CD4-positive, alpha-beta memory T cell (primary cell): ENCODE measurements at places on chromosomes 1 and 21. TPM values are rescaled to one million over a fixed set of nuclear protein-coding genes. Genes with fewer than 3 reads are reported as not detected.

DNA sequence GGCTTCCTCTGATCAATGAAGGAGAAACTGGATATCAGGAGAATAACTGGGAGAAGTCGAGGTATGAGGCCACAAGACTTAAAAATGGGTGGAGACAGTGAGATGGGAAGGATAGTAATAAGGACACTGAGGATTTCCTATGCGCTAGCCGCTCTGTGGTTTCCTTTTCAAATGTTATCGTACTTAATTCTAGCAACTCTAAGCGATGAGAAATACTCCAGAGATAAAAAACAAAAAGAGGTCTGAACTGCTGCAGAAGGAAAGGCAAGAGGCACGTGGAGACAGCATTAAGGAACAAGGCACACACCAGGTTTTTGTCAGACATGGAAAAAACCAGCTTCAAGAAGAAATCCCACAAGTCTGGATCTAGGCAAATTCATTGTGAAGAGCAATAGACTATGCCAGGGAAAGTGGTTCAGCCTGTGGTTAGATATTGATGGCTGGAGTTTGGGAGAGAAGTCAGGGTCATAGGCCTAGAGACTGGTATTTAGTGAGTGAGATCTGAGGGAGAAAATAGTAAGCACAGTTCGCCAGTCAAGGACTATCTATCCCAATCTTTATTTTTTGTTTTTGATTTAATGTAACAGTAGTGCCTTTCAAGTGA, 5.3 kb downstream of the CLCA2 start:
- no peak for DNase-seq
- H3K27ac ChIP-seq, result no peak overlapping the region
- H3K36me3 ChIP-seq, result no peaks in the 10 kb centered on the region
- no peaks in the 10 kb centered on the region for H3K27me3 ChIP-seq

Gene UQCRHL
- total RNA-seq, result 1.7 TPM

- DNase-seq, result peak; percentile 27
- no peaks in the 10 kb centered on the region for H3K27me3 ChIP-seq
- H3K36me3 ChIP-seq, result no peaks in the 10 kb centered on the region
- peak overlapping the region; percentile 77 for H3K27ac ChIP-seq
- peak overlapping the region; percentile 73 for H3K4me3 ChIP-seq
These were observed 659 bp downstream of the AGO1 start for GRCh38 chr1:35883635-35884101.

- DNase-seq, result no peak
- H3K4me1 ChIP-seq, result peaks cover 12% of the 10 kb centered on the region
- H3K27ac ChIP-seq, result no peak overlapping the region
- H3K27me3 ChIP-seq, result no peaks in the 10 kb centered on the region
- no peaks in the 10 kb centered on the region for H3K36me3 ChIP-seq
These were observed 583 bp upstream of the CACHD1 start for GRCh38 chr1:64469116-64469976.

Gene NLRP3
- total RNA-seq, result 13.8 TPM

- H3K27me3 ChIP-seq, result no peaks in the 10 kb centered on the region
- H3K4me3 ChIP-seq, result no peak overlapping the region
- no peak for DNase-seq
- no peaks in the 10 kb centered on the region for H3K36me3 ChIP-seq
These were observed 40.4 kb downstream of the ZNF691 start for GRCh38 chr1:42886800-42887199.

- H3K4me1 ChIP-seq, result no peaks in the 10 kb centered on the region
- H3K27me3 ChIP-seq, result no peaks in the 10 kb centered on the region
- H3K27ac ChIP-seq, result no peak overlapping the region
These were observed 303.0 kb downstream of the KCNT2 start for GRCh38 chr1:196305216-196305615.

DNA sequence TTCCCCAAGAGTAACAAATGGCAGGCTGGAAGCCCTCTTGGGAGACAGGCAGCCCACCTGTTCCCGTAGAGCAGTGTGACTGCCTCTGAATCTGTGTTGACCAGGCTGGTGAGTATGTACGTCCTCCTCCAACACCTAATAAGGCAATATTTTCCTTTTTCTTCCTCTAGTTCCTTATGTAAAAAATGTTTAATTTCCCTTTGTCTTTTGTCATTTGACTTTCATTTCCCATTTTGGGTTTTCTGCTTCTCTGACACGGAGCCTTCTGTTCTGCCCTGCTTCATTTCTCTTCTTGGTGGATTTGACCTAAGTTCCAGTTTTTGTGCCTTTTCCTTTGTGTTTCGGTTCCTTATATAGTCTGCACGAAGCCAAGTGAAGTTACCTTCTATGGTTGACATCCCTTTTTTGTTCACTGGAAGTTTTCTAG, 65.8 kb upstream of the ATF3 start:
- DNase-seq, result no peak
- H3K4me3 ChIP-seq, result no peak overlapping the region
- H3K27ac ChIP-seq, result no peak overlapping the region
- no peaks in the 10 kb centered on the region for H3K27me3 ChIP-seq
- no peaks in the 10 kb centered on the region for H3K36me3 ChIP-seq
- no peaks in the 10 kb centered on the region for H3K4me1 ChIP-seq

Gene TNFRSF18
- total RNA-seq, result 8.0 TPM

Gene PIGC
- 49.2 TPM for total RNA-seq

DNA sequence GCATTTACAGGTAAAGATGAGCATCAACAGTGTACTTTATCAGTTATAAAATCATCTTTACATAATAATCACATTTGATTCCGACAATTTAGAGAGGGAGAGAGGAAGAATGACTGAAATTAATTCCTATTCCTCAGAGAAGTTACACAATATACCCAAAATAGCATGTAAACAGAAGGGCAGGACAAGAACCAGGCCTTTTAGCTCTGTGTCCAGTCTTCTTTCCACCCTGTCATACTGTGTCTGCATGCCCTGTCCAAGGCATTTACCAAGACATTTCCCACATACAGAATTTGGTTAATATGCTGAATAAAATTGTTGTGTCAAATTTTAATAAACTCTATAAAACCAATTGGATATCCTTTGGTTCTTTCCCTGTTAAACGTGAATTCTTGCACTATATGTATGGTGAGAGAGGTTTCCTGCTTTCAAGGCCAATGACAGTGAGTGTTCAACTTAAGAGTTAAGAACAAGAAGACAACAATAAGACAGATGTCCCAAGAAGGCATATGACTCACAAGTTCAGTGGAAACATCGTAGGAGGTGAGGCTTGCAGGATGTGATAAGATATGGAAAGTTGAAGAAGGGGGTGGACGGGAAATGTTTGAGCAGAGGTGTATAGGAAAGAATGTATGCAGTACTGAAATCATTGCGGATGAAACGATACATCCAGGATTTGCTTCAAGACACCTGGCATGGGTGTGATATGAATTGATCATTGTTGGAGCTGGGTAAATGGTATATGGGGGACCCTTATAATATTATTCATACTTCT, 20.8 kb downstream of the LRRC8B start:
- H3K4me1 ChIP-seq, result peaks cover 31% of the 10 kb centered on the region
- no peak overlapping the region for H3K4me3 ChIP-seq
- no peak for DNase-seq
- no peaks in the 10 kb centered on the region for H3K27me3 ChIP-seq
- H3K36me3 ChIP-seq, result no peaks in the 10 kb centered on the region

- peak within 1 kb of the TSS; percentile 54 for H3K4me3 ChIP-seq
- DNase-seq, result peak; percentile 63
- peaks cover 21% of the 10 kb centered on the region for H3K36me3 ChIP-seq
- H3K27ac ChIP-seq, result peak within 1 kb of the TSS; percentile 55
- H3K4me1 ChIP-seq, result peaks cover 22% of the 10 kb centered on the region
- no peaks in the 10 kb centered on the region for H3K27me3 ChIP-seq
These were observed at the start of gene KLHDC9 for GRCh38 chr1:161098210-161099068. Gene KLHDC9, plus strand, starts transcription at chr1:161098361. Its CDS starts 175 bp downstream, at chr1:161098536.

DNA sequence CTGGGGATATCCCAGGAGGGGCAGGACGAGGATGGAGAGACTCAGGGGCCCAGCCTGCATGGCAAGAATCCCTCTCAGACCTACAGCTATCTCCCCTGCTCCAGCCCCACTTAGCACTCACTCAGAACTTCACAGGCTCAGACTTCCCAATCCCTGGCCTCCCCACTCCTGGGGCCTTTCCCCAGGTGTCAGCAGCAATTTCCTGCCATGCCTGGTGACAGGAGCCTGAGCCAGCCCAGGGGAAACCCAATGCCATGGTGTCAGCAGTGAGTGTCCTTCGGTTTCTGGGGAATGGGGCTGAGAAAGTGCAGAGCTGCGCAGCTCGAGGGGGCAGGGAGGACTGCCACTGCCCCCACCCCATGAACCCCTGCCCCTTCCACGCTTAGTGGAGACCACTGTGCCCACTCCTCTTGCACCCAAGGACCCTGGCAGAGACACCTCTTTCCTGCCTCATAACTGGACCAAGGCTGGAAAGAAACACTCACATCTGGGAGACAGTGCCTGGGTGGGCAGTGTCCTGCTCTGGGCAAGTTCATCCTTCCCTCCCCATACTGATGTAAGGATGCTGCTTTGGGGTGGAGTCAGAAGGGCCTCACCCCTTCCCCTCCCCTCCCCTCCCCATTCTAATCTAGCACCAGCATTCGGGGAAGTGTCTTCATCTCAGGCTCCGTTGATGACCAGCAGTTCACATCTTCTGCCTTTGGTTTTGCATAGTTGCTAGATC, 17.1 kb upstream of the UBL4B start:
- H3K4me3 ChIP-seq, result no peak overlapping the region
- no peaks in the 10 kb centered on the region for H3K36me3 ChIP-seq
- H3K4me1 ChIP-seq, result no peaks in the 10 kb centered on the region
- no peak overlapping the region for H3K27ac ChIP-seq

Gene CALML6
- 0.44 TPM for total RNA-seq

Gene OPTC
- not detected for total RNA-seq

Gene MAP7D1
- total RNA-seq, result 222 TPM

Gene CHIT1
- total RNA-seq, result 0.78 TPM

Gene TFF3
- not detected for total RNA-seq

- no peaks in the 10 kb centered on the region for H3K27me3 ChIP-seq
- H3K36me3 ChIP-seq, result no peaks in the 10 kb centered on the region
- H3K4me1 ChIP-seq, result no peaks in the 10 kb centered on the region
- no peak overlapping the region for H3K4me3 ChIP-seq
- no peak overlapping the region for H3K27ac ChIP-seq
- DNase-seq, result no peak
These were observed 17.6 kb downstream of the OLFML2B start for GRCh38 chr1:162006081-162006480.

GRCh38 chr1:160883581-160884513, 1.1 kb downstream of the ITLN1 start:
- no peaks in the 10 kb centered on the region for H3K36me3 ChIP-seq
- no peak overlapping the region for H3K27ac ChIP-seq
- DNase-seq, result no peak
- H3K4me1 ChIP-seq, result no peaks in the 10 kb centered on the region

DNA sequence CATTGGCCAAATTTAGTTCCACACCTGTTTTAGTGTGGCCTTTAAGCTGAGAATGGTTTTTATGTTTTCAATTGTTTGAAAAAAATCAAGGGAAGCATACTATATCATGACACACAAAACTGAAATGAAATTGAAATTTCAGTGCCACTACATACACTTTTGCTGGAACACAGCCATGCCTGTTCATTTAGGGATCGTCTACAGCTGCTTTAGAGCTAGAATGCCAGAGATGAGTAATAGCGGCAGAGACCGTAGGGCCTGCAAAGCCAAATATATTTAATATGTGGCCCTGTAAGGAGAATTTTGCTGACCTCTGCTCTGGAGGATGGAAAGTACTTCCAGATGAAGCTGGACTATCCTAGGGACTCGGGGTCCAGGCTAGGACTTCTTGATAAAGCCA, 62.5 kb upstream of the LYST start:
- no peak for DNase-seq
- no peak overlapping the region for H3K27ac ChIP-seq
- H3K27me3 ChIP-seq, result no peaks in the 10 kb centered on the region

GRCh38 chr1:201553496-201554189, 14.7 kb downstream of the NAV1 start:
- no peak overlapping the region for H3K27ac ChIP-seq
- no peak overlapping the region for H3K4me3 ChIP-seq
- H3K27me3 ChIP-seq, result no peaks in the 10 kb centered on the region
- no peaks in the 10 kb centered on the region for H3K4me1 ChIP-seq

Gene BPNT1
- 14.1 TPM for total RNA-seq

- no peaks in the 10 kb centered on the region for H3K27me3 ChIP-seq
- no peak for DNase-seq
- H3K4me1 ChIP-seq, result no peaks in the 10 kb centered on the region
- no peak overlapping the region for H3K27ac ChIP-seq
- no peaks in the 10 kb centered on the region for H3K36me3 ChIP-seq
- no peak overlapping the region for H3K4me3 ChIP-seq
These were observed 10.8 kb upstream of the ETS2 start for GRCh38 chr21:38794978-38795377.

DNA sequence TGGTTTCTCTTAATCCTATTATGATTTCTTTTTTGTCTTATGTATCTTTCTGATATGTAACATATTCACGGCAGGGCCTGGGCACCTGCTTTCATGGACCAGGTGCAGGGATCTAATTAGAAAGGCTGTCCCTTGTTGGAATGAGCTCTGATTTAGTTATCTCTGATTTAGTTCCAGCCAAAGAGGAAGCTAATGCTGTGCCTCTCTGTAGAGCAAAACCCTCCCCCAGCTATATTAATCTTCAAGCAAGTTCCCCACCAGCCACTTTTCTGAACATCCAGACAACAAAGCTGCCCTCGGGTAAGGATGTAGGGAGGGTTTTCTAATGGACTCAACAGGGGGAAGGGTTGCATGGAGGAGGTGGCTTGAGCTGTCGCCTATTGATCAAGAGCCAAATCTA, 6.1 kb downstream of the TSACC start:
- no peaks in the 10 kb centered on the region for H3K27me3 ChIP-seq
- no peaks in the 10 kb centered on the region for H3K36me3 ChIP-seq
- H3K4me3 ChIP-seq, result no peak overlapping the region
- DNase-seq, result no peak

DNA sequence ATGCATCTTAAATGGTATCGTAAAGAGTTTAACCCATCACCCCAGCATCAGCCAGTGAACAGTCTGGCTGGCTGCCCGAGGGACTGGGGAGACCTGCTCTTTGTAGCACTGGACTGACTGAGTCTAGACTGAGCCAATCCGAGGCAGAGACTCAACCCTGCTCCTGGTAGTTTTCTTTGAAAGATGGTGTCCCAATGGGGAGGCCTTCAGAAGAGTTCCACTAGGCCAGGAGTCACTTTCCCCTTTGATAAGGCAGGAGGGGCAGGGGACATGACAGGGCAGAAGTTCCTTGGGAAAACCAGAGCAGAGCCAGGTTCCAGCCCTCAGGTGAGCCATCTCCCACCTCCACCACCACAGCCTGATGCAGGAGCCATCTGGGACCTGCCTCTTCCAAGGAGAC, 203.5 kb downstream of the CAMTA1 start:
- H3K36me3 ChIP-seq, result no peaks in the 10 kb centered on the region
- H3K4me3 ChIP-seq, result no peak overlapping the region
- no peaks in the 10 kb centered on the region for H3K27me3 ChIP-seq
- no peak overlapping the region for H3K27ac ChIP-seq
- DNase-seq, result no peak

GRCh38 chr1:198939286-198939685, 300.4 kb downstream of the PTPRC start:
- no peak overlapping the region for H3K4me3 ChIP-seq
- peaks cover 39% of the 10 kb centered on the region for H3K4me1 ChIP-seq
- H3K36me3 ChIP-seq, result no peaks in the 10 kb centered on the region
